ENCODE measurements at places on chromosomes 3 and 15.

DNA sequence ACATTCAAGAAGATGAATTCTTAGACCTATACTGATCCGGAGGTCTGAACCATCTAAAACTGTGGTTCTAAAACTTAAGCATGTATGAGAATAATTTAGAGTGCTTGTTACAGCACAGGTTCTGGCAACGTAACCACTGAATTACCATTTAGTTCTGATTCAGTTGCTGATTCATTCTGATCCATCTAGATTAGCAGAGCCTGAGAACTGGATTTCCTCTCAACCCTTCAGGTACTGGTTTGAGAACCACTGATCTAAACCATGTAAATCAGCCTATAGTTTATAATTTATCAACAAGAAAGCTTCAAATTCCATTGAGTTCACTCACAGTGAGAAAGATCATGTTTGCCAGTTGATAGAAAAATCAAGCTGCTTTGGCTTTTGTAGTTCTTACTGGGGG, 1001.1 kb upstream of the EPHA6 start:
- no peak for DNase-seq

DNA sequence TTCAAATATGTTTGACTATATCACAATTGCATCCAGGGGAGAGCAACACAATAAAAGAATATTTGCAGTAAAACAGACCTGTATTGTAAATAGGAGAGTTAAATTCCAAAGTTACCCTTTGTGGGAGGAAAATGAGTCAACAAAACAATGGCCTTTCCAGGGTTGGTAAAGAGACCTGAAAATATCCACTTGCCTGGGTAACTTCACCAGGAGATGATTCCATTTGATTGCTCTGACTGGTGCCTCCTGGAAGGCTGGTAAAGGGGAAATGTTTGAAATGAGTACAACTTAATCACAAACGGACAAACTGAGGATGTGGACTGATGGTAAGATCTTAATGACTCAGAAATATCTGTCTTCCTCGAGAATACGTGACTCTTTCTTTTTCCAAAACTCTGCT, 43.6 kb upstream of the SRGAP3 start:
- DNase-seq, result no peak

GRCh38 chr3:101279162-101279561, 41.2 kb downstream of the IMPG2 start:
- DNase-seq, result no peak

- DNase-seq, result no peak
Observed at GRCh38 chr3:46857485-46858341, 5.5 kb downstream of the MYL3 start.

DNA sequence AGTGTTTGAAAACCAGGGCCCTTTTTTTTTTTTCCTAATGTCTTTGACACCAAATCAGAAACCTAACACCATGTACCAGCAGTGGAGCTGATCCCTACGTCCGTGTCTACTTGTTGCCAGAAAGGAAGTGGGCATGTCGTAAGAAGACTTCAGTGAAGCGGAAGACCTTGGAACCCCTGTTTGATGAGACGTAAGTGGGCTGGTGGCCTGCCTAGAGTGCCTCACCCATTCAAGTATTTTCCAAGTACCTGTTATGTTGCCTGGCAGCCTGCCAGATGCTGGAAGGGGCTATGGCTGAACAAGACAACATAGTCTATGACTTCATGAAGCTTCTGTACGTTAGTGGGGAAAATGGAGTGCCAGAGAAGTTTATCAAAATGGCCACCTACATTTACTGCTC, 39.7 kb downstream of the ESYT3 start:
- no peak for DNase-seq

GRCh38 chr3:132205609-132206008, 111.6 kb upstream of the ACP3 start:
- DNase-seq, result no peak

- no peak for DNase-seq
Observed at GRCh38 chr15:29596266-29596665, 226.0 kb downstream of the TJP1 start.

- no peak for DNase-seq
Observed at GRCh38 chr15:90576711-90577389, 47.1 kb downstream of the CRTC3 start.

DNA sequence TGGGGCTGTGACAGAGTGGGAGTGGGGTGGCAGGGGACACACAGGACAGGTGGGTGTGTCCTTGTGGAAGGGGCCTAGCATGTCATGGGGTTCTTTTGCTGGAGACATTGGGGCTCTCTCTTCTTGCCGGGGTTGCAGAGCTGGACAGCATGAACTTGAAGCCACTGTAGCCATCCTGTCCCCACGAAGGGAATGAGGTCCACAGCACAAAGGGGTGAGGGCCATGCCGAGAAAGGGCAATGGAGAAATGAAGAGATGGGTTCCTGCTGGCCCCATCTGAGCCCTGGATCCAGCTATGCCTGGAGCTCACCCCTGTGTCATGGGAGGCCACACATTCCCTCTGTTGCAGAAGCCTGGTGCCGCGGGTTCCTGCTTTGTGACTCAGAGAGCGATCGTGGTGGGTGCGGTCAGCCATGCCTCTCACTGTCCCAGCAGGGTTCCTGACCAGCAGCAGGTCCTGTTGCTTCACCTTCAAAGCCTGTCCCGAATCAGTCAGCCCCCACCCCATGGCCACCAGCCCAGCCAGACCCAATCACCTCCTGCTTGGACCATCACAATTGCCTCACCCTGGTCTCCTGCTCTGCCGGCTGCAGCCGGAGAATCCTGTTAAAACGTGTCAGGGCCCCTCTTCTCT, 50.0 kb downstream of the DNAJB8 start:
- no peak for DNase-seq

- DNase-seq, result no peak
Observed at GRCh38 chr3:23495507-23495906, 292.4 kb downstream of the UBE2E2 start.

DNA sequence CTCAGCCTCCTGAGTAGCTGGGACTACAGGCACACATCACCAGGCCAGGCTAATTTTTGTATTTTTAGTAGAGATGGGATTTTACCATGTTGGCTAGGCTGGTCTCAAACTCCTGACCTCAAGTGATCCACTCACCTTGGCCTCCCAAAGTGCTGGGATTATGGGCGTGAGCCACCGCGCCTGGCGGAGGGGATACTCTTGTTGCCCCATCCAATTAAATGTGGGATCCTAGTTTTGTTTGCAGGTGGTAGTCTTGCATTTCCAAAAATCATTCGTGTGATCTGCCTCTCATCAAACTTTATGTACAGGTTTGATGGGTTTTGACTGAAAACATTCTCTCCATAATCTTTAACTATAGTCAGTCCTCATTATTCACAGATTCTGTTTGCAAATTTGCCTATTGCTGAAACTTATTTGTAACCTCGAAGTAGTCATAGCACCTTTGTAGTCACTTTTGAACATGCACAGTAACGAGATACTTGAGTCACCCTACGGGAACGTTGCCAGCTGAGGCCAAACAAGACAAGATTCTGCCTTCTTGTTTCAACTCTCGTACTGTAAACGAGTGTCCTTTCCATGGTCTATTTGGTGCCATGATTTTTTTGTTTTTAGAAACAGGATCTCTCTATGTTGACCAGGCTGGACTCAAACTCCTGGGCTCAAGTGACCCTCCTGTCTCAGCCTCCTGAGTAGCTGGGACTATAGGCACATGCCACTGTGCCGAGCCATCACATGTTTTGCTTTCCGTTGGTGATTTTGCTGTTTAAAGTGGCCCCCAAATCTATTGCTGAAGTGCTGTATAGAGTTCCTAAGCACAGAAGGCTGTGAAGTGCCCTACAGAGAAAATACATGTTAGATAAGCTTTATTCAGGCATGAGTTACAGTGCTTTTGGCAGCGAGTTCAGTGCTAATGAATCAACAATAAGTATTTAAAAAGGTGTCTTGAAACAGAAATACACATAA, 8.1 kb upstream of the MAPK6 start:
- DNase-seq, result no peak

DNA sequence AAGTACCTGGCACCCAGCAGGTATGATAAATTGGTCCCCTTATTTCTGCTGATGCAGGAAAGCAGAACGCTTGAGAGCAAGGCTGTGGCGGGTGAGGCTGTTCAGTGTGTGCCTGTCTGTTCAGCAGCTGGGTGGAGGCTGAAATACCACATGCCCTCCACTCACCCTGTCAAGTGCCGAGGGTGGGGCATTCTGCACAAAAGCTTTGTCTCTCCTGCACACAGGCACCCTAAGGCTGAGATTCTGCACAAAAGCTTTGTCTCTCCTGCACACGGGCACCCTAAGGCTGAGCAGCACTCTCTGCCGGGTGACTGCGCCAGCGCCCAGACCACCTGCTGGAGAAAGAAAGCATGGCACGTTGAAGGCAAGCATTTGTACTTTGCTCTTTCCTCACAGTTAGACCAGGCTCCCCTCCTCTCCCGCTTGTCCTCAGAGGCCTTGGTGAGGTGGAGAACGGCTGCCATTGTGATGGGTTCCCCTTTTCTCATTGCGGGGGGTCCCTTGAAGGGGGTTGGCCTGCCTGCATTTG, 97.5 kb downstream of the BDH1 start:
- DNase-seq, result no peak

DNA sequence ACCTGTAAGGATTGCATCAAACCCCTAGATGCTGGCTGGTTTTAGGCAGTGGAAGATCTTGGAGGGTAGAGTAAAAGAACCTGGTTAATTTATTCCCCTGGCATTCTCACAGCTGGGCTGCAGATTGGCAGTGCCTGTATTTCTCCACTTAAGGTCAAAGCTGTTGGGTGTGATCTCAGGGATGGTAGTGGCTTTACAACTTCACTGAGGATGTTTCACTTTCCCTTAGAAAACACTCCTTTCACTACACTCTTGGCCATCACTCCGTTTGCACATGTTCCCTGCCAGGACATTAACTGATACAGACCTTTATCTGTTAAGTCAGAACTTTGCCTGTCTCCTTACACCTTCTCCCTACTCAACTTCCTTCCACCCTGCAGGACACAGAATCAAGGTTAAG, 779.1 kb upstream of the SEMA6D start:
- DNase-seq, result no peak

GRCh38 chr15:67551207-67551743, 8.8 kb downstream of the MAP2K5 start:
- no peak for DNase-seq

GRCh38 chr15:78429477-78429876, 8.5 kb upstream of the IREB2 start:
- DNase-seq, result no peak

GRCh38 chr3:100697172-100697571, 12.1 kb upstream of the TFG start:
- DNase-seq, result no peak

- DNase-seq, result no peak
Observed at GRCh38 chr3:18027161-18027939, 284.9 kb upstream of the TBC1D5 start.

- DNase-seq, result no peak
Observed at GRCh38 chr15:39287322-39288195, 293.3 kb upstream of the THBS1 start.

DNA sequence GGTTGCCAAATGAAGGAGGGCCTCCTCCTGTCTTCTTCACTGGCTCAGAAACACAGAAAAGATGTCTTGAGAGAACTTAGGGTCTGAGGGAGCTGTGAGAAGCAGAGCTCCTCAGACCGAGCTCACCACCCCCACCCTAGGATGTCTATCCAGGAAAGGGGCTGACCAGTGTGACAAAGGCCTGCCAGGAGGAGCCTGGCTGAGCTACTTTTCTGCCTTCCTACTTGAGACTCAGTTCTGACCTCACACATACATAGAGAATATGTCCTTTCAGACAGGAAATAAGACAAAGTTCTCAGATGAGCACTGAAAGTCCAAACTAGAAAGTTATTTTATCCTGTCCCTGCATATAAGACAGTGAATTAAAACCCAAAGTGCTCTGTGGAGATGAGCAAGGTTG, 54.5 kb downstream of the KIF9 start:
- no peak for DNase-seq

- DNase-seq, result no peak
Observed at GRCh38 chr3:8420612-8421011, 81.0 kb upstream of the LMCD1 start.

DNA sequence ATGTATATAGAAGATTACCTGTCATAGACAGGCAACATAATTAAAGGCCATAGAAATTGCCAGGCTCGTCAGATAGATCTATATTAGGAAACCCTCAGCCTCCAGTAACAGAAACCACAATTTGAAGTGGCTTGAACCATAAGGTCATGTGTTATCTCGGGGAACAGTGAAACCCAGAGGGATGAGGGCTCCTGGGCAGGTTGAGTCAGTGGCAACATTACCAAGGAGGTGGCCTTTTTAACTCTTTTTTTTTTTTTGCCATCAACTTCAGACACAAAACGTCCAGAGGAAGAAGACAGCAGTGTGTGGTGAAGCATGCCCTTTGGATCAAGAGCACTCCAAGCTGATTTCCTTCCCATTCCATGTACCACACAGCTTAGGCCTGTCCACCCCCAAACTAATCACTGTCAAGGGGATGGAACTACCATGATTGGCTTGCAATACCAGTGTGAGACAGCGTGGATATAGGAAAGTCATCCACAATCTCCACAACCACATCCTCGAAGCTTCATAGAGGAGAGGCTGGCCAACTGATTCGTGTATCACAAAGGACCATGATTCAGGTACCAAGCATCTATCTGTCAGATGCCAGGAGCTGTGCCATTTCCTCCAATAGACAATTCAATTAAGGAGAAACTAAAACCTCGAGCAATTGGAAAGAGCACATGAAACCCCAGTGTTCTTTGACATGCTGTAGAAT, 999 bp upstream of the KIF7 start:
- DNase-seq, result no peak

- DNase-seq, result peak; percentile 1
Observed at GRCh38 chr3:112925969-112926368, 48.9 kb downstream of the CD200R1 start.

- DNase-seq, result no peak
Observed at GRCh38 chr15:51119120-51119519, 24.4 kb upstream of the TNFAIP8L3 start.

GRCh38 chr15:69141286-69141701, 19.1 kb upstream of the GLCE start:
- no peak for DNase-seq

DNA sequence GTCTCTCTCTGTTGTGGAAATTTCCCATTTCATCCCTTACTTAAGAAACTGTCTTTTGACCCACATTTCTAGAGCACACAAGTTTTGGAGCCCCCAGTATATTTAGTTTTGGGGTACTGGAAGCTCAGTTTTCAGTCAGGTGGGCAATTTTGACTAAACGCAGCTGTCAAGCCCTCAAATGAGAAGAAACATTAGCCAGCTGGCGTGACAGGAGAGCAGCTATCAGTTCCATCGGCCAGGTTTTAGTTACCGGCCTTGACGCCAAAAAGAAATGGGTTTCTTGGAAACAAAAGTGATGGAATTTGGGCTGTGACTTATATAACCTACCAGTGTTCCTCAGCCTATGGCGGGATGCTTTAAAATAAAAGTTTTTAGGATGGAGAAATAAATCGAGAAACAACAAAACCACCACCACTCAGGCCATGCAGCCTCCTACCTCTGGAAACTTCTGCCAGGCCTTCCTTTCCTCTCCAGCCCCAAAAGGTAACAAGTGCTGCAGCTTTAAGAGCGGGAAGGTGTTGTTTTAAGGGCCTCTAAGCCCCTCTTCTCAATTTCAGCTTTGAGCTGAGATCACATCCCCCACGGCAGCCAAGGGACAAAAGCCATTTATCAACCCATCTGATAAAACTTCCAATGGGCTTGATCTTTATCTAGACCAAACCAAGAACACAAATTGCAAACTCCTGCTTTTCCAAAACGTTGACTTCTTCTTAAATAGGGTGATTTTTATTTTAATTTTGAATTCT, 18.3 kb downstream of the RGMA start:
- no peak for DNase-seq
